Liver (tissue), 10 donors: ENCODE measurements at places on chromosomes 16 and 17. TPM values are rescaled to one million over a fixed set of nuclear protein-coding genes. Genes with fewer than 3 reads are reported as not detected.

- DNase-seq = no peak
Measured at GRCh38 chr16:28186752-28187151, 25.0 kb downstream of the XPO6 start.

DNA sequence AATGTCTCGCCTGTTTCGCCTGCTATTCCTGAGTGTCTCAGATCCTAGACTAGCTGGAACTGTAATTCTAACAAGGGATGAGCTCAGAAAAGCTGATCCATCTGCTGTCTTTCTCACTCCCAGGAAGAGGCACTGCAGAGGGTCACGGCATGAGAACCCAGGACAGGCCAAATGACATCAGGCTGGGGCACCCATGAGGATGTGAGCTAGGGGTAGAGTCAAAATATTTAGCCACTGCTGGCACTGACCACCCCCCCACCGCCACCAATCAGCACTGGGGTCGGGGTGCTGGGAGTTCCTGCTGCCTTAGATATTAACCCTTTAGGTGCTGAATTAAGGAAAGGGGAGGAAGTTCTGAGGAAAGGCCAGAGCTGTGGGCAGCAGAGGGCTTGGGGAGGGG, 112.4 kb downstream of the IRX3 start:
- no peak for DNase-seq

- DNase-seq = no peak
Measured at GRCh38 chr17:29623283-29623647, 553 bp upstream of the CORO6 start.

- DNase-seq = no peak
Measured at GRCh38 chr16:369866-370436, 387 bp downstream of the MRPL28 start.

DNA sequence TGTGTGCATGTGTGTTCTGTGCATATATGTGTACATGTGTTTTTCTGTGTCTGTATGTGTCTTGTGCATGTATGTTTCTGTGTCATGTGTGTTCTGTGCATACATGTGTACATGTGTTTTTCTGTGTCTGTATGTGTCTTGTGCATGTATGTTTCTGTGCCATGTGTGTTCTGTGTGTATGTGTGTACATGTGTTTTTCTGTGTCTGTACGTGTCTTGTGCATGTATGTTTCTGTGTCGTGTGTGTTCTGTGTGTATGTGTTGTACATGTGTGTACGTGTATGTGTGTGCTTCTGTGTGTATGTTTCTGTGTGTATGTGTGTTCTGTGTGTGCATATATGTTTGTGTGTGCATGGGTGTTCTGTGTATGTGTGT, 8.4 kb upstream of the RAB37 start:
- no peak for DNase-seq

DNA sequence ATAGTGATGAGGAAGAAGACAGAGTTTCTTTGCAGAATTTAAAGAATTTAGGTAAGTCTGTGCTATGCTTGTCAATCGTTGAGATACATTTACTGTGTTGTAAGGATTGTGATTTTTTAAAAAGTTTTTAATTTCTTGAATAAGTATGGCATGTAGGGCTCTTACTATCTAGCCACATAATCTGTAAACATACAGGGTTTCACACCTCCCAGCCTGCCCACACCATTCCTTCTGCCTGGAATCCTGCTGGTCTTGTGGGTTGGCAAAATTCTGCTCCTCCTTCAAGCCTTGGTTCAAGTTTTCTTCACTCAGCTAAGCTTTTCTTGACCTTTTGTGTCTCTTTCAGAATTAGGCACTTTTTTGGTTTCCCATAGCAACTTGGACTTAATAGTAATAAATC, 7.5 kb downstream of the ZNHIT3 start:
- no peak for DNase-seq

Gene KRT14
- total RNA-seq = not detected

Gene CCL4L2
- total RNA-seq = 2.8 TPM
